ENCODE measurements at places on chromosomes 7 and 10.

DNA sequence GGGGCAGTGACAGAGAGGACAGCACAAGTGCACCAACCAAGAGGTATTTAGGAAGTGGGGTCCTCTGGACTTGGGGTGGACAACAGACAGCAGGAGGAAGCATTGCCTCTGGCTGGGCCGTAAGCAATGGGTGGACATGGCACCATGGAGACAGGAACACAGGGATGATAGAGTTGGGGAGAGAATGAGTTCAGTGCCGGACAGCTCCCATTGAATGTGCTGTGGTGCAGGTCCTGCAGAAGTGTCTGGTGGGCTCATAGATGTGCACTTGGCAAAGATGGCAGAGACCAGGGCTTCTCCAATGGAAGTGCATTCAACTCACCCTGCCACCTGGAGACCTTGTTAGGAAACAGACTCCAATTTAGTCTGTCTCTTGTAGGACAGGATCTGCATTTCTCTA lies 341.5 kb upstream of the ZMIZ1 start:
- H3K27ac ChIP-seq = peak overlapping the region; percentile 79
- DNase-seq = no peak
- peaks cover 18% of the 10 kb centered on the region for H3K4me1 ChIP-seq
- no peaks in the 10 kb centered on the region for H3K36me3 ChIP-seq

GRCh38 chr10:16644146-16644545 lies 122.5 kb upstream of the C1QL3 start:
- H3K4me1 ChIP-seq = no peaks in the 10 kb centered on the region
- H3K36me3 ChIP-seq = peaks cover 2% of the 10 kb centered on the region
- H3K27me3 ChIP-seq = no peaks in the 10 kb centered on the region
- no peak overlapping the region for H3K27ac ChIP-seq

- no peaks in the 10 kb centered on the region for H3K27me3 ChIP-seq
- no peak overlapping the region for H3K4me3 ChIP-seq
- peak; percentile 80 for DNase-seq
- H3K27ac ChIP-seq = peak overlapping the region; percentile 65
- peaks cover 11% of the 10 kb centered on the region for H3K4me1 ChIP-seq
Measured at GRCh38 chr7:116161728-116162127, 48.6 kb upstream of the TES start.

DNA sequence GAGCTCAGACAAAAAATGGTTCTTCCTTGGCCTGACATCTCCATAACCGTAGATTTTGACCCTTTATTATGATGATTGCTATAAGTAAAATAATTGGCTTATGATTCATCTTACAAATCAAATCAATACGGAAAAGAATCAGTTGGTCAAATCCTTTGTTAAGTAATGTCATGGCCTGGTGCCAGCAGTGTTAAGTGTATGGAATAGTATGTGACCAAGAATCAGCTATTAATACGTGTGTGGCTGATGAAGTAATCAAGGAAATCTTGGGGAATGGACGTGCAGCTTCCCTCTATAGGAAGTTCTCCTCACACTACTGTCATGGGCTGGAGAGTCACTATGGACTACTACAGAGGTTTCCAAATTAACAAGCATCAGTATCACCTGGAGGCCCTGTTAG lies 230.6 kb downstream of the TWIST1 start:
- H3K36me3 ChIP-seq = no peaks in the 10 kb centered on the region
- H3K4me3 ChIP-seq = no peak overlapping the region
- H3K4me1 ChIP-seq = no peaks in the 10 kb centered on the region

Measured in cardiac muscle cell (in vitro differentiated cells and primary cell).